ENCODE measurements at places on chromosomes 7 and 10.
A peak's percentile ranks its signal among the peaks of the same experiment; 100 is the strongest.

DNA sequence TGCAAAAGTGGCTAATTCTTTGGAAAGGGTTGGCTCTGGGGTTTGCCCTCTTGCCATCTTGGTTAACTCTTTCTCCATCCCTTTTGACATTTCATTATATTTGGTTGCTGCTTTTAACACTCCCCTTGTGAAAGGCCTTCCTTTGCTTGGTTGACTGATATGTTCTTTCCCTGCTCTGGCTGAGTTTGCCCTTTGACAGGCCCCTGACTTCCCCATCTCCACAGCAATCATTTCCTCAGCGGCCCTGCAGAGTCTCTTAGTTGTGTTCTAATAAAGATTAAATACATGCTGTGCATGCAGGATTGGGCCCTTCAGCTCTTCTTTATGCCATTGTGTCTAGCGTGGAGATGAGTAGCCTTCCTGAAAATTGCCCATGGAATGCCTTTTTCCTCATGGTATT lies 84.5 kb upstream of the CSTF2T start:
- no peak overlapping the region for H3K27ac ChIP-seq
- no peak for DNase-seq
- H3K27me3 ChIP-seq = no peaks in the 10 kb centered on the region
- H3K4me1 ChIP-seq = no peaks in the 10 kb centered on the region

DNA sequence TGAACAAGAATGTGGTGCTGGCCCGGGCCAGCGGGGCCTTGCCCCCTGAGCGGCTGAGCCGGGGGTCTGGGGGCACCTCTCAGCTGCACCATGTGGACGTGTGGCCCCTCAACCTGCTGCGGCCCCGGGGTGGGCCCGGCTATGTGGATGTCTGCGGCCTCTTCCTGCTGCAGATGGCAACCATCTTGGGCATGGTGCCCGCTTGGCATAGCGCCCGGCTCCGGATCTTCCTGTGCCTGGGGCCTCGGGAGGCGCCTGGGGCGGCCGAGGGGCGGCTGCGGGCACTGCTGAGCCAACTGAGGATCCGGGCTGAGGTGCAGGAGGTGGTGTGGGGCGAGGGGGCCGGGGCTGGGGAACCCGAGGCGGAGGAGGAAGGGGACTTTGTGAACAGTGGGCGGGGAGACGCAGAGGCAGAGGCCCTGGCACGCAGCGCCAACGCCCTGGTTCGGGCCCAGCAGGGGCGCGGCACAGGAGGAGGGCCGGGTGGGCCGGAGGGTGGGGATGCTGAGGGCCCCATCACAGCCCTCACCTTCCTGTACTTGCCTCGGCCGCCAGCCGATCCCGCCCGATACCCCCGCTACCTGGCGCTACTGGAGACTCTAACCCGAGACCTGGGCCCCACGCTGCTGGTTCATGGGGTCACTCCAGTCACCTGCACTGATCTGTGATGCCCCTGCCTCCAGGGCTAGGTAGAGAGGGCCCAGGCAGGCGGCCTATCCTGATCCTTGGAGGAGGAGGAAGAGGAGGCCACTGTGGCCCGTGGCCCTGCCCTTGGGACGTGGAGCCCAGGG lies 1.1 kb upstream of the TRIP6 start:
- peak overlapping the region; percentile 86 for H3K27ac ChIP-seq
- peak; percentile 81 for DNase-seq
- H3K36me3 ChIP-seq = peaks cover 28% of the 10 kb centered on the region
- H3K4me1 ChIP-seq = peaks cover 26% of the 10 kb centered on the region
- peak overlapping the region; percentile 78 for H3K4me3 ChIP-seq

- DNase-seq = no peak
- H3K4me3 ChIP-seq = no peak overlapping the region
- no peaks in the 10 kb centered on the region for H3K36me3 ChIP-seq
- H3K27ac ChIP-seq = no peak overlapping the region
Observed at GRCh38 chr10:98696516-98696915, 249.8 kb upstream of the HPS1 start.

DNA sequence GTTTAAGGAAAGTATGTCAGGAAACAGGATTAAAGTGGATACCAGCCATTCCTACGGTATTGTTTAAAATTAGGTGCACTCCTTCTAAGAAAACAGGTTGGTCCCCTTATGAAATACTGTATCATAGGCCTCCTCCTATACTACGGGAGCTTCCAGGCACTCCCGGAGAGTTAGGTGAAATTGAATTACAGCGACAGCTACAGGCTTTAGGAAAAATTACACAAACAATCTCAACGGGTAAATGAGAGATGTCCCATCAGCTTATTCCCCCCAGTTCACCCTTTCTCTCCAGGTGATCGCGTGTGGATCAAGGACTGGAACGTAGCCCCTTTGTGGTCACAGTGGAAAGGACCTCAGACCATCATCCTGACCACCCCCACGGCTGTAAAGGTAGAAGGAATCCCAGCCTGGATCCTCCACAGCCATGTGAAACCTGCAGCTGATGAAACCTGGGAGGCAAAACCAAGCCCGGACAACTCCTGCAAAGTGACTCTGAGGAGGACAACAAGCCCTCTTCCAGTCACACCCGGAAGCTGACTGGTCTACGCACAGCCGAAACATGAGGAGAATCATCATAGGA lies 25.1 kb upstream of the GHITM start:
- H3K4me1 ChIP-seq = no peaks in the 10 kb centered on the region
- no peaks in the 10 kb centered on the region for H3K36me3 ChIP-seq
- no peak overlapping the region for H3K27ac ChIP-seq
- no peak for DNase-seq
- no peaks in the 10 kb centered on the region for H3K27me3 ChIP-seq

DNA sequence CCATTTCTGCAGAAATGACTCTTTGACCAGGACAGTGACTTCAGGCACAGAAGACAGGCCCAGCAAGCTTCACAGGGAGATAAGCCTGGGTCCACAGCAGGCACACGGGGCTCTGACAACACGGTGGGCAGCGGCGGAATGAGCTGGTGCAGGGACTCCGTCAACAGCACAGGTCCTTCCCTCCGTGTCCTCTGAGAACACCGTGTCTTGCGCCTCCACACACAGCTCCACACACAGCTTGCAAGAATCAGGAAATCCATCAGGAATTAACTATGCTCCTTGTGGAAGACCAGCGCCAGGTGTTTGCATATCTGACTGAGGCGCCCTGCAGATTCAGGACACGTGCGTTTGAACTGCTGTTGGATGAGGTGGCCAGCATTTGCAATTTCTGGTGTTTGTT lies 39.6 kb downstream of the TCERG1L start:
- no peaks in the 10 kb centered on the region for H3K36me3 ChIP-seq
- no peak overlapping the region for H3K4me3 ChIP-seq
- H3K4me1 ChIP-seq = no peaks in the 10 kb centered on the region
- no peak for DNase-seq

GRCh38 chr10:131111471-131112080 lies 199.9 kb downstream of the TCERG1L start:
- no peak overlapping the region for H3K4me3 ChIP-seq
- no peaks in the 10 kb centered on the region for H3K27me3 ChIP-seq
- no peak for DNase-seq
- H3K4me1 ChIP-seq = no peaks in the 10 kb centered on the region
